Foreskin keratinocyte (primary cell): ENCODE measurements at places on chromosomes 1 and 21. TPM values are rescaled to one million over a fixed set of nuclear protein-coding genes. Genes with fewer than 3 reads are reported as not detected.

- no peak for DNase-seq
These were observed 4.9 kb downstream of the TPM3 start for GRCh38 chr1:154186852-154187501.

- DNase-seq: no peak
These were observed 24.1 kb upstream of the CNN3 start for GRCh38 chr1:94951046-94951445.

DNA sequence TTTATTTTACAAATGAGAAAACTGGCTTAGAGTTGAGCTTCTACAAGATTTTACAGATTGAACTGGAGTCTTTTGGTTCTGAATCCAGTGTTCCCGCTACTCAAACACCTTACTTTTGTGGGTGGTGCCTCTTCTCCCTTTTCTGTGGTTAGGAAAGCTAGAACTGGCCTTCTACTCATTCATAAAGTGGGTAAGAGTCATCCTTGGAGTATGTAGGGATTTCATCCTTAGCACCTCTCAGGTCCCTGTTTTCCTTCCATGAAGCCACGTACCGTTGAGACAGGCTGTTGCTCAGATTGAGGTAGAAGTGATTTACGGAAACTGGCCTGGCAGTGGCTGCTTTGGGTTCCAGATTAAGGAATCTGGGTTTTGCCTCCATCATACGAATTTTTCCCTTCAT, 35.8 kb downstream of the WNT4 start:
- peak; percentile 48 for DNase-seq

DNA sequence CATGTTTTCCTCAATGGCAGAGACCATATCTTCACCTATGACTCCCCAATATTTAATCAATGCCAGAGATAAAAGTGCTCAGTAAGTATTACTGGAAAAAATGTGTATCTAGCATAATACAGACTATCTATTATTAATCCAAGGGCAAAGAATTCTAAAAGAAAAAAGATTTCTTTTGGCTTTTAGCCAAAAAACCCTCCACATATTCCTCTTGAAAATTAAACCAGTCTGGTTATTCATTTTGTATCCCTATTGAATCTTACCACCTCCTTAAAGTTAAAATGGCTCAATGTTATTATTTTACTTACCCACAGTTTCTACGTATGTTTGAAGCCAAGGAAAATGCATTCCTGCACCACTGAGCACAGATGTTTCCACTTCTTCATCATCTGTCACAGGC, 1.6 kb downstream of the TAF1A start:
- DNase-seq: no peak

- DNase-seq: no peak
These were observed 53.0 kb downstream of the VANGL1 start for GRCh38 chr1:115694805-115695204.

DNA sequence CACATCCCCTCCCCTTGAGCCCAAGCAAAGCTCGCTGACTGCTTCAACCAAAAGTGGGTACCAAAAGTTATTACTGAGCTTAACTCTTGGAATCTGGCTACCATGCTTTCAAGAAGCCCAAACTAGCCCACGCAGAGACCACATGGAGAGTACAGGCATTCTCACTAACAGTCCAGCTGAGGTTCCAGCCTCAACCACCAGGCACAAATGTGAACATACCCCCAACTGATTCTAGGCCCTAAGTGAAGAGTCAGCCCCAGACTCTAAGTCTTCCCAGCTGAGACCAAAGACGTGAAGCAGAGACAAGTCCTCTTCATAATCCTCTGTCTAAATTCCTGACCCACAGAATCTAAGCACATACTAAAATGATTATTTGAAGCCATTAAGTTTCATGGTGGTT, 36.8 kb downstream of the EVI5 start:
- DNase-seq: no peak

- DNase-seq: no peak
These were observed 93.8 kb downstream of the SYT2 start for GRCh38 chr1:202616355-202616915.

DNA sequence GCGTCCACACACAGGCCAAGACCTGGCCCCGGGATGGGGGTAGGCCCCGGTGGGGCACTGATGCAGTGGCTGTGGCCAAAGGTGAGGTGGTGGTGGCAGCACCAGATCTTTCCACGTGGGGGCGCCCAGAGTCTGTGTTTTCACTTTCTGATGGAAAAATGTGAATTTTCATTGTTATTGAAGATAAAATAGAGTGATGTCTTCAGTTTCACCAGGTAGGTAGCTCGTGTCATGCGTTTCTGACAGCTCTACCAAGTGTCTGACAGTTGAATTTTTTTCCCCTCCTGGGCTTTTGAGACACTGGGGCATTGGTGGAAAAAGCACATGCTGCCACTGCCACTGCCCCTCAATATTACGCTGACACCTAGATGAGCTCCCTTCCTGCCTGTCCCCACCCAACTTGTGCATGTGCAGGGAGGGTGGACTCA, 40.0 kb upstream of the MAGOH start:
- DNase-seq: no peak

GRCh38 chr21:45918011-45918410, 63.6 kb upstream of the COL6A1 start:
- DNase-seq: no peak

DNA sequence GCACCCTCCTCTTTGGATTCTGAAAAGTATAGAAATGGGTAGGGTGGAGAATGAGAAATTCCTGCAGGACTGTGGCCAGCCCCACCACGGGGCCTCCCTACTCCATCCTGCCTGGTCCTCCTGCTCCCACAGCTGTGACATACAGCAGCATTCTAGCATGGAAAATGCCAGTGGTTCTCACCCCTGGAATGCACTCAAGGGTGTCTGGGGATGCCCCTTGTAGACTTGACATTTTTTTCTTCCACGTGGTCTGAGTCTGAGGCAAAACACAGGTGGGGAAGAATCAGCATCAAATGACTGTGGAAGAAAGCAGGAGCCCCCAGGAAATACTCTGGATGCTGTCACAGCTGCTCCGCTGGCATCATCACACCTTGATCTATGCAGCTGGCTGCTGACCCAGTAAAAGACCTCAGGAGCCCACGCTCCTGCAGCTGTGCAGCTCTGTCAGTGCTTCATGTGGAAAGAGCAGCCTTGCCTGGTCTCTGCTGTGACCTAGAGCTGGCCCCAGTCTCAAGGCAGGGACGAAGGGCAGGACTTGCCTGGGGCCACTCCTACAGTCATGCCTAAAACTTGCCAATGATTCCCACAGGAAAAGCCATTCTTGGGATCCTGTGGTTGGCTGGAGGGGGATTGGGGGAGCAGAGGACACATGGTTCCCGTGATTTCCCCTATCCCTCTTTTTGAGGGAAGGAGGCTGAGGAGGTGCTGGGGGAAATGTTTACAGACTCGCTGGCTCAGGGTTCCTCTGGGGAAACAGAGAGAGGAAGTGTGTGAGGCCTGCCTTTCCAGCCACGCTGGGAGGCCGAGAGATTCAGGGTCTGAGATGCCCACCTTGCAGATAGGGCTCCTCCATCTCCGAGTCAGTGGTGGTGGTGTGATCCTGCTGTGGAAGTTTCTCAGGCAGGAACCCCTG, 10.8 kb upstream of the A3GALT2 start:
- DNase-seq: no peak

GRCh38 chr1:7346600-7347570, 424.2 kb upstream of the VAMP3 start:
- no peak for DNase-seq

EPHB2 gene
- total RNA-seq: 0.14 TPM in 1 of 2 replicates, not detected in the other

DAP3 gene
- total RNA-seq: 87.4 and 91.6 TPM in 2 replicates

CFHR3 gene
- not detected in 2 replicates for total RNA-seq

GPR157 gene
- total RNA-seq: 4.9 and 5.0 TPM in 2 replicates

CDA gene
- 23.6 and 59.1 TPM in 2 replicates for total RNA-seq
